NCI-H510A treated with DMSO at 0.1 percent for 48 hours (cell line): ENCODE measurements at places on chromosomes 12 and 14.

- DNase-seq: no peak
Observed at GRCh38 chr14:104821229-104821945, 20.5 kb downstream of the ZBTB42 start.

DNA sequence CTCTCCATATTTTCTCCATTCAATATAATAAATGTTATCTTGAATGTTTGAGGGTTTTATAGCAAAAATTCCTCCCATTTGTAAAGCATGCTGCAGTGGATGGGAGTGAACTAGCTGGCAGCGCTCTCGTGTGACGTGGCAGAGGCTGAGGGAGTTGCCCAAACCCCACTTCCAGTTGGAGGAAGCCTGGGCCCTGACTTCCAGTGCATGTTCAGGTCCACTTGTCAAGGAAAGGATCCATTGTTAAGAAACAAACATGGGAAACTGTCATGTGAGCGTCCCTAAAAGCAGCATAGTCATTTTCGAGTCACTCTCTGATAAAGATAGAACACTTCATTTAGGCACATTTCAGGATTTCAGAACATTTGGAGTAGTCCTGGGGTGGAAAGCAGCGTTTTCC, 116.6 kb downstream of the SLC25A47 start:
- no peak for DNase-seq

DNA sequence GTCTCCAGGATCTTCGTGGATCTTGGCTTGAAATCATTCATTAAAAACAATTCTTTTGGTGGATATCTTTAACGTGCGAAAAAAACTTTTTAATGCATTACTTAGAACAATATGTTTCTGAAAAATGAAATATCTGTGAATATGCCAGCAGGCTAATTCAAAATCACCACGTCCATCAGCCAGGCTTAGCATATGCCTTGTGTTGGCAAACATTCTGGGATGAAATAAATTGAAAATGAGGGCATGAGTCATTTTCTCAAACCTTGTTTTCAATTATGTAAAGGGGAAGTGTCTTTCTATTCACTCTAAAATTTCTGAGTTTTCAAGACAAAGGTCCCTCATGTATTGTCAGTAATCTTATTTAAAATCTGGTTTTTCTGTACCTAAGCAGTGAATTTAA, 393.9 kb downstream of the PAWR start:
- no peak for DNase-seq

DNA sequence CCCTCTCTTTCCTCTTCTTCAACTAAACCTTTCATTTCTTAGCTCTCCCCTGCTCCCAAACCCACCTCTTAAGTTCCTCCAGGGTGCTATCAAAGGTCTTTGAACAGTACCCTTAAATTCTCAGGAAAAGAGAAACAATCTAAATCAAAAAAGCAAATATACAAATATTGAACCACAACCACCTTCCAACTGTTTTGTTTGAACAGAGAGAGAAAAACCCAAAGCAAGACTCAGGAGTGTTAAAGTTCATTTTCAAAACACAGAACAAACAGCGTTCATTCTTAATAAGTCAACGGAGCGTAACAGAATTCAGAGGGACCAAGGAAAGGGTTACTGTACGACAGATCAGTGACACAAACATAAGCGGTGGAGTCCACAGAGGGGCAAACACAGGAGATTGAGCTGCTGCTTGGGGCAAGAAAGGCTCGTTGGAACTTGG, 73.3 kb downstream of the NDUFA12 start:
- DNase-seq: peak; percentile 45

GRCh38 chr14:49451938-49452337, 134.2 kb downstream of the RPS29 start:
- DNase-seq: no peak

DNA sequence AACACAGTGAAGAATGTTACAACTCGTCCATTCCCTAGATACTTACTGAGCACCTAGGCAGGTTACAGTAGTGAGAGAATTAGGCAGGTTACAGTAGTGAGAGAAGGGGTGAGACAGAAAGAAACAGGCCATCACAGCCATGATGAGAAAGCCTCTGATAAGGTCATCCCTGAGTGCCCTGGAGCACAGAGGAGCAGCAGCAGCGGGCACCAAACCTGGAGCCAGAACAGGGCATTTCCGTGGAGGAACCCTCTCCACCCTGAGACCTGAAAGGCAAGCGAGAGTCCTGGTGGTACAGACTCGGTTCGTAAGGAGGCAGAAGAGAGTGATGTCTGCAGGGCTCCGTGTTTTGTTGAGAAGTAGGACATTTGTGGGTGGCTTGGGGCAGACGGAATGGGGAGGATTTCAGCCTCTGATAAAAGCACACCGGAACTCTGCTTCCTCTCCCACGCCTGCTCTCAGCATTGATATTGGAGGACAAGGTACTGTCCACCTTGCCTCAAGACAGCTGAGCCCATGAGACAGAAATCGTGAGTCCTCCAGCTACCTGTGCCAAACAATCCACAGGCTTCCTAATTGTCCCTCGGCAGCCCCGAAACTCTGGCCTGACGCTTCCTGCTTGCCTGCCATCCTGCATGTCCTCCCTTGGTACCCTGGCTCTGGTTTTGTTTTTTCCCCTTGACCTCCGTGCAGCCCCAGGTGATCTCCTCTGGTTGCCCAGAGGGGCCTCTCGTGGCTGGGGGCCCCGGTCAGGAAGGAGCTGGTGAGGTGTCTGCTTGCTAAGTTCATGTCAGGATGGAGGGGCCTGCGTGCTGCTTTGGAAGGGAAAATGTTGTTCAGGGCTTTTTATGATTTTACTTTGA, 136.1 kb downstream of the GCH1 start:
- no peak for DNase-seq

- no peak for DNase-seq
Observed at GRCh38 chr12:42638697-42639096, 49.2 kb upstream of the PRICKLE1 start.

GRCh38 chr12:14853961-14854360, 10.6 kb upstream of the ART4 start:
- DNase-seq: no peak

- no peak for DNase-seq
Observed at GRCh38 chr12:16857456-16857923, 251.5 kb upstream of the LMO3 start.

DNA sequence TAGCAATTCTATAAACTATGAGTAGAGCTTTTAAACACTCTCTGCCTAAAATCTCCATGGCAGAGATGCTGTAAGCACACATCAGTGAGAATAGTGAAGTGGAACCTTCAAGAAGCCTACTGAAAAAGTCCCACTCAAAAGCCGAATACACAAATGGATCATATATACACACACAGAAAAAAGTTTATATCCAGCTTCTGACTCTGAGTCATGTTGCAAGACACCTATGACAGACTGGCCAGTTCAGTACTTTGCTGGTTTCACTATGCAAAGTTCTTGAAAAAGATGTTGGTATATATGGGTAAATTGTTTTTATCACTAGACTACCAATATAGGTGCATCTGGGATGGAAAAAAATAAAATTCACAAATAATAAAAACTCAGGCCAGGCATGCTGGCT, 126.1 kb downstream of the KCNK10 start:
- no peak for DNase-seq

DNA sequence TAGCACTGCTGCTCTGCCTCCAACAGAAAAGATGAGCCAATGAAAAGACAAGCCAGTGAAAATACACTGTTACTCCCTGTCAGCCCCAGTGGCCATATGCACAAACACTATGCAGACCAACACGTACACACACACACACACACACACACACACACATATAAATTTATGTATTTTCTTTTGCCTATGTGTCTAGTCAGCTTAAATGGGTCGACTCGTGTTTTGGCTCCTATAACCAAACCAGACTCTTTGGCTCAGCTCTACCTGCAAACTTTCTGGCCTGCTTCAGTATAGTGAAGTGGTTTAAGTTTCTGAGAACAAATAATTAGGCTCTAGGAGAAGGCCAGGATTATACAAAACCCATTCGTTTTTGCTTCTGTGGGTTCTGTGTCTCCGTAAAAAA, 30.3 kb upstream of the PMCH start:
- DNase-seq: no peak

DNA sequence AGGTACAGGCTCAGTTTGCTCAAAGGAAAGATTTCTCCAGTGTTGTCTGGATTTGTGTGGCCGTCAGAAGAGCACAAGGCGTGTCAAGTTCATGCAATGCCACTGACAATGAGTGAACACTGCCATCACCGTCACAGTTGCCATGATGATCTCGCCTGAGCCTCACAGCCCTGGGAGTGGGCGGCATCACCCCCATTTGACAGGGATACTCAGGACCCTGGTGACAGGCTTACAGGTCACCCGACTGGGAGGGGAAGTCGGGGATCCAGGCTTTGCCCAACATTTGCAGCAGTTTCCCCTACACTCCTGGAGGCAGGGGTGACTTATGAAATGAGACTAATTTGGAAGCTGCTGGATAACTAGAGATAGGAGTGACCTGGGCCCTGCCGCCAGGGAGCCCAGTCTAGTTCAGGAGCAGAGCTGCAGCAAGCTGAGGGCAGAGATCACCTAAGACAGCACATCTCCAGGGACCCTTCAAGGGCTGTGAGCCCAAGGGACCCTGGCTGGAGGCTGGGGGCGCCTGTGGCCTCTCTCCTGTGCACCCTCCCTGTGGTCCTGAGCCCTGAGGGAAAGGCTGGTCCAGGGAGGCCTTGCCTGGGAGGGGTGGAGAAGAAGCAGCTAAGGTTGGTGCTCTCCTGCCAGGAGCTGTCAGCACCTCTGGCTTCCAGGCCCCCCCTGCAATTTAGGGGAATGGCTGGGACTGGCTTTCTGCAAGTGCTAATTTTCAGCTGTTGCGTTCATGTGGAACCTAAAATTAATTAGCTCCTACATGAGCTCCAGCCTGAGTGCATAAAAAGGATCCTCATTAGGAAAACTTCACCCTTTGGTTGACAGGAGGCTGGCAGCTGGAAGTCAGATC, 32.4 kb upstream of the BEGAIN start:
- DNase-seq: no peak

- no peak for DNase-seq
Observed at GRCh38 chr12:30296486-30296885, 399.2 kb downstream of the IPO8 start.

DNA sequence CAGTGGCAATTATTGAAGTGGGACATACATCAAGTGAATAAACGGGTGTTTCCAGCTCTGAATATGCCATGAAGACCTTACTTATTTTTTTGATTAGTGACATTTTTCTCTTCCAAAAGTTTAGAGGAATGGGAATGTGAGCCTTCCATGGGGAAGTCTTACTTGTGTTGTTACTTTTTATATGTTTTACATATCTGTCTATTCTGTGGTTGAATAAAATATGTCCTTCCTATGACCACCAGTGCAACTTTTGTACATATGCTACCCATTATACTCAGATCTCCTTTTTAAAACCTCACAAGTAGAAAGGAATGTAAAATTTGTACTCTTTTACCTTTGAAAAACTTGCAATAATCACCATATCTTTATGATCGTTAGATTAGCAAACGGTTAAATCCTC, 132.7 kb downstream of the MSRB3 start:
- no peak for DNase-seq
